Cerebellum (tissue), 4 donors: ENCODE measurements at places on chromosomes 4 and X. TPM values are rescaled to one million over a fixed set of nuclear protein-coding genes. Genes with fewer than 3 reads are reported as not detected.

DNA sequence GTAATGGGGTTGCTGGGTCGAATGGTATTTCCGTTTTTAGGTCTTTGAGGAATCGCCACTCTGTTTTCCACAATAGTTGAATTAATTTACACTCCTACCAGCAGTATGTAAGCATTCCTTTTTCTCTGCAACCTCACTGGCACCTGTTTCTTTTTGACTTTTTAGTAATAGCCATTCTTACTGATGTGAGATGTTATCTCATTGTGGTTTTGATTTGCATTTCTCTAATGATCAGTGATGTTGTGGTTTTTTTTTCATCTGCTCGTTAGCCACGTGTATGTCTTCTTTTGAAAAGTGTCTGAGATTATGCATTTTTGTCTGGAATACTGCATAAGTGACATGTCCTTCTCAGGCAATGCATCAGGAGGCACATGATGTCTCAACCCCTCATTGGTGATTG lies 28.8 kb downstream of the REPS2 start:
- no peak for DNase-seq

GRCh38 chr4:39037491-39037825 lies 5.2 kb upstream of the TMEM156 start:
- no peak for DNase-seq

DNA sequence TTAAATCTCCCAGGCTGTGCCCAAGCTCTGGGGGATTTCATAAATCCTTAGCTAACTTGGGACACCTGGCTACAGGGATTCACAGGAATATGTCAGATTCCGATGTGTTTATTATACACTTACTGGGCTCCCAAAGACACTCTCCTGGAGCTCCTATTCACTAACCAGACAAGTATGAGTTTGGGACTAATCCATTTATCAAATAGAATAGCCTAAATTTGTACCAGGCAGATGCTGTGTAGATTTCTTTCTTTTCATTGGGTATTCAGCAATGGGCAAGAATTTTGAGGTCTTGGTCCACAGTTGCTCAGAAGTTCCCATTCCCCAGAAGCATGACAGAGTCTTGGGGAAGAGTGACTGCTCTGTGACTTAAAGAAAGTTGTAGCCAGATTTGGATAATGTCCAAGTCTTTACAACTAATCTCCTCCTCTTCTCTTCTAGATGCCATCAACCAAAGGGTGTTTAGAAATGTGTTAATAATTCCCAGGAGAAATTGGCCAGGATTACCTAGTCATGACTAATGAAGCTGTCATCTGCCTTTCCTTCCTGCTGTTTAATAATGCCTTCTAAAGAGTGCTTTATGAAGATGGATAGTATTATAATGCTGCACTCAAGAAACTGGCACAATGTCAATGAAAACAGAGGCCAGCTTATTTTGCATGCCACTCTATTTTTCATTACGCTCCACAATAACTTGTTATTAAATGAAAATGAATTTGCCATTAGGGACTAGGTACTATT lies 120.9 kb downstream of the CHIC2 start:
- DNase-seq, result no peak

DNA sequence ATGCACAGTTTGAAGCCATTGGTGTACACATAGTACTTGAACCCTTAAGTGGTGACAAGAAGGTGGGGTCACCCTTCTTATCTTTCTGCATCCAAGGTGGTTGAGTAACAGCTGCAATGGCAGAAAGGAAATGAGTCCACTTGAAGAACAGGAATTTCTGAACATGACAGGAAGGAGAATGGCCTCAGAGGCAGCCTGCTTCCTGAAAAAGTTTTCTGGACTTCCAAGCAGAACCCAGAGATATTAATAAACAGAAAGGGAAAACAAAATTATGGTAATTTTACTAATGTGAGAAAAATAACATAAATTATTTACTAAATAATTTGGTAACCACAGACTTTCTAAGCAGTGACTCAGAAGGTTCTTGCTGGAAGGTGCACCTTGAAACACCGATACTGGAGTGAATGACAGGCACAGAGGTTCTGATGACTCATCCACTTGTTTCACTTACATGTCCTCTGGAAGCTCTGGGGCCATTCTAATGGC lies 119.9 kb upstream of the HS3ST1 start:
- DNase-seq, result no peak

GRCh38 chr4:101175896-101176676 lies 171.2 kb downstream of the PPP3CA start:
- no peak for DNase-seq

GRCh38 chr4:4472344-4472958 lies 69.4 kb downstream of the STX18 start:
- no peak for DNase-seq

GRCh38 chrX:39619182-39620009 lies 478.4 kb downstream of the BCOR start:
- no peak for DNase-seq

- peak; percentile 43 for DNase-seq
Measured at GRCh38 chrX:140762061-140762460, 52.5 kb downstream of the LINC00632 start.

GRCh38 chrX:110081740-110082139 lies 78.8 kb downstream of the TMEM164 start:
- peak; percentile 20 for DNase-seq

- DNase-seq, result no peak
Measured at GRCh38 chr4:86035688-86036087, 324.2 kb downstream of the MAPK10 start.

- DNase-seq, result no peak
Measured at GRCh38 chrX:31228415-31228832, 156.6 kb upstream of the FTHL17 start.

GRCh38 chr4:142549726-142550463 lies 296.2 kb downstream of the INPP4B start:
- DNase-seq, result no peak

- DNase-seq, result no peak
Measured at GRCh38 chr4:123443401-123444289, 47.0 kb downstream of the SPRY1 start.

- DNase-seq, result no peak
Measured at GRCh38 chrX:44305921-44306320, 37.6 kb downstream of the EFHC2 start.

- DNase-seq, result no peak
Measured at GRCh38 chr4:162229670-162230069, 65.9 kb upstream of the FSTL5 start.

GRCh38 chr4:4857001-4857808 lies 2.3 kb upstream of the MSX1 start:
- no peak for DNase-seq

GRCh38 chr4:11866391-11866790 lies 437.7 kb upstream of the HS3ST1 start:
- no peak for DNase-seq

DNA sequence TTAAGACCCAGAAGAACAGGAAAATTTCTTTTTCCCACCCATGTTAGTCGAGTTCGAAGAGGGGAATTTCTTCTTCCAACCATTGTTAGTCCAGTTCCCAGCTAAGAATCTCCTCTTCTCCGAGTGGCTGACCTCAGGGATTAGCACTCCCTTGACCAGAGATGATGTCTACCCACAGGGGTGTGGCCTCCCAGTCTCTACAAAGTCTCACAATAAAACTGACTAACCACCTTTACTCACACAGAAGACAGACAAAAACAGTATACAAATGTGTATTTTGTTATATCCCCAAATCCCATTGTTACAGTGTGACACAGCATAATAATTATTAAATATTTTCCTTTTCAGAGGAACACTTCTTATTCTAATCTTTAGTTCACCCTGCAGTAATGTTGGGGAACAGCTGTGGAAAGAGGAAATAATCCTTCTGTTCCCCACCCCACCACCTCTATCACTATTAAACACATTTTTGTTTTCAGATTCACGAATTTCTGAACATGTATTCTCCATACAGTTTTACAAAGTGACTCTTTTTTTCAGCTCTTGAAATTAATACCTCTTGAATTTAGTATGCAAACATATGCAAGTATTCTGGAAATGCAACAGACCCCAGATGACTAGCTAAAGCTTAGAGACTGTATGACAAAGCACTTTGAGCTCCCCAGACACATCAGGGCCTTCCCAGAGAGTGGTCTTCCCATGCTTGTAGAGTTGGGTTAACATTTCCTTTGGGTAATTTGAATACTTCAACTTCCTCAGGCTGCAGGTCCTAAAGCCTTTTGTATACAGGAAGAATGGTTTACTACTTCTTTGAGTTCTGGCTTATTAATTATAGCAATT lies 62.5 kb upstream of the NFKB1 start:
- DNase-seq, result no peak

DNA sequence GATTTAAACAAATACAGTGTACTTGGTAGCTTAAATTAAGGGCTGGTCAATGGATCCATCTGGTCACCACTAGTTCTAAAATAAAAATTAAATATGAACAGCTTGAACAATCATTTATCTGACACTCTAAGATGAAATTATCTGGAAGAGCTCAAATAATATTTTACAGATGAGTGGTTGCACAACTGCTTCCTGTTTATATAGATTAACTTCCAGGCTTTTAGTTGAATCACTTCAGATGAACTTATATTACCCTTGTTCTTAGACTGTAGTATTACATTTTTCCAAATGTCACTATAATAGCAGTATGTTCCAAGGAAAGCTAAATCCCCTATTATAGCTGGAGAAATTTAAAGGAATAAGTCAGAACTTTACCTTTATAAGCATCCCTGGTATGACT lies 92.4 kb upstream of the SMIM10 start:
- no peak for DNase-seq

DNA sequence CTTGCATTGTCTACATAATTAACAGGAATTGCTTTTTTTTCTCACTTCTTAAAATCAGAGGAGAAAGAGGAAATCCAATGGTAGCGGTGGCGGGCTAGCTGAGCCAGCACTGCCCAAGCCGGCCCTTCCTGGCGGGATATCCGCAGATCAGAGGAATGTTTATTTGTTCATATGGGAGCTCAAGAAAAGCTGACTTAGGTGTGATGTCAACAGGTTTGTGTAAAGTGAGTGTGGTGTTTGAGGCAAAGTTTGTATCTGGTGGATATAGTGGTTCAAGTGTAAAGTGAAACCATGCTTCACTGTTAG lies 466 bp upstream of the SLC39A8 start:
- no peak for DNase-seq

DNA sequence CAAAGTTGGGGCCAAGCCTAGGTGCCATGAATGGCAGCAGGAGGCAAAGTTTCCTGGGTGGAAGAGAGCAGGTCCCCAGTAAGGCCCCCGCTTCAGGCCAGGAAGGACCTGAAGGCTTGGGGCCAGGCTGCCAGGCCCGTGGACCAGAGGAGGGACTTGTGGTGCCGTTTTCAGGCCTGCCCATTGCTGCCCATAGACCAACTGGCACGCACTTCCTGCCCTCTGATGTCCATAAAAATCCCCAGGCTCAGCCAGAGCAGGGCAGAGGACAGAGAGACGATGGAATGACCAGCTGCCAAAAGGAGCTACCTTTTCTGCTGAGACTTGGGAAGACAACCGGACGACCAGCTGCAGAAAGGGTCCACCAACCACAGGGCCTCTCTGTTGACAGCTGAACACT lies 1205.5 kb downstream of the ARAP2 start:
- DNase-seq, result no peak

GRCh38 chrX:39296472-39296871 lies 495.2 kb downstream of the MID1IP1 start:
- DNase-seq, result no peak

DNA sequence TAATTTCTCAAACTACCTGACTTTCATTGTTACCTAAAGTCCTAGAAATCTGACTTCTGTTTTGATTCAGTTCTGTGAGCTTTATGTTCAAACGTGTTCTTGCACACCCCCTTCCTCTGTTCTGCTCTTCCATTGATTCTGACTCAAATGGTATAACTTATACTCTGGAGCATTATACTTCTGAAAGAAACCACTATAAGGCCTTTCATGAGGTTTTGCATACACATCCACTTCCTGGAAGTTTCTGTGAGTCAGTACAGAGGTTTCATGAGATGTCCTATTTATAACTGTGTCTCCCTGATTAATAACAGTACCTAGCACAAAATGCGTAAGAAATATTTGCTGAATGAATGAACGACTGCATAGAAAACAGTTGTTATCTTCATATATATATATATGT lies 540.2 kb upstream of the CT83 start:
- no peak for DNase-seq

- no peak for DNase-seq
Measured at GRCh38 chr4:75016472-75016871, 83.6 kb downstream of the PARM1 start.

GRCh38 chr4:67700116-67700737 lies 728 bp downstream of the UBA6 start:
- peak; percentile 6 for DNase-seq

DNA sequence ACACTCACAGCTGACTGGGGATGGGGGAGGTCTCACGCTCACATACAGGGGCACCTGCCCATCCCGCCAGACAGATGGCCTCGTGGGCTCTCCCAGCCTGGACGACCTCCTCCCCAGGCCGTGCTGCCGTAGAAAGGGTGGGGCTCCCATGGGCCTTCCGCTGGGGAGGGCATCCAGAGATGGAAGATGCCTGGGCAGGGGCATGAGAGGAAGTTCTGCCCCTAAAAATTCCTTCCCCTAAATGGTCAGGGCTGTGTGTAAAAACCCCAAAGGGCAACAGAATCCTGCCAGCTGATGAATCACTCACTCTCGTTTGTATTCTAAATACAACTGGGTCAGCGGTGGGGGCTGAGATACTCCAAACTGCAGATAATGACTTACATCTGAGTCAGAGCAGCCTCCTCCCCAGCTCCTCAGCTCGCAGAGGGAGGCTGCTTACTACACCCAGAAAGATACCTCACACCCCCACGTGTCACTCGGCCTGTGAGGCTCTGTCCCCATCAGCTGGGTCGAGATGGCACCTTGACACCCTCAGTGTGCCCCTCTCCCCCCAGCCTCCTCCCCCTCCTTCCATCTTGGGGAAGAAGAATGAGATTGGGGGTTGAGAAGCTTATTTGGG lies 10.1 kb downstream of the WDR1 start:
- DNase-seq, result no peak

DNA sequence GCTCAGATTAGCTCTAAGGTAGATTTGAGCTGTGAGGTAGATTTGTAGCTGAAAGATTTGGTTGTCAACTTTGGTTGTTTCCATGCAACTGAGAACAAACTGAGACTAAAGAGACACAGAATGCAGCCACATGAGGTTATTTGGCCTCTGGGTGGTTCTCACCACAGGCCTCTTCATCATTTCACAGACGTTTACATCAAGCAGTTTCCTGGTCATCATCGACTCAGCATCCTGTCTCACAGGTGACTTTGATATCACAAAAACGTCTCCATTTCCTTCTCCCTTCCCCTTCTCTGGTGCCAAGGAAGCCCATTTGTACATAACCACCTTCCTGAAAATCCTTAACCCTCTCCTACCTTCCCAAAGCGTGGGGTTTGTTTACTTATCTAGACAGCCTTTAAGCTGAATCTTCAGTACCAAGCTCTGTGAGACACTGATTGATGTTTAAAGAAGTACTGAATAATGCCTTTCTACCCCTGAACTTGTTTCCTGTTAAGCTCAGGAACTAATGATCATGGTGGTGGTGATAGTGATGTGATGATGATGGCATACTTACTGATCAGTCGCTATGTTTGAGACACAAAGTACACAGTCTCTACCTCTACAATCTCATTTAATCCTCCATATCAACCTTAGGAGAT lies 81.9 kb downstream of the FAM114A1 start:
- peak; percentile 68 for DNase-seq

Gene CD40LG
- total RNA-seq, result not detected

Gene XAGE1A
- total RNA-seq, result not detected

Gene GPR119
- not detected for total RNA-seq

Gene SPIN2B
- 5.4 TPM for total RNA-seq

Gene NEXMIF
- total RNA-seq, result 32.1 TPM

Gene PNMA3
- total RNA-seq, result 8.1 TPM

Gene RASSF6
- 0.09 TPM for total RNA-seq

Gene SASH3
- total RNA-seq, result 1.8 TPM

Gene DTHD1
- total RNA-seq, result 2.1 TPM

Gene PRRG1
- 13.2 TPM for total RNA-seq

Gene CYTL1
- total RNA-seq, result 0.91 TPM
